ENCODE measurements at places on chromosomes 1 and 21. TPM values are rescaled to one million over a fixed set of nuclear protein-coding genes. Genes with fewer than 3 reads are reported as not detected.

DNA sequence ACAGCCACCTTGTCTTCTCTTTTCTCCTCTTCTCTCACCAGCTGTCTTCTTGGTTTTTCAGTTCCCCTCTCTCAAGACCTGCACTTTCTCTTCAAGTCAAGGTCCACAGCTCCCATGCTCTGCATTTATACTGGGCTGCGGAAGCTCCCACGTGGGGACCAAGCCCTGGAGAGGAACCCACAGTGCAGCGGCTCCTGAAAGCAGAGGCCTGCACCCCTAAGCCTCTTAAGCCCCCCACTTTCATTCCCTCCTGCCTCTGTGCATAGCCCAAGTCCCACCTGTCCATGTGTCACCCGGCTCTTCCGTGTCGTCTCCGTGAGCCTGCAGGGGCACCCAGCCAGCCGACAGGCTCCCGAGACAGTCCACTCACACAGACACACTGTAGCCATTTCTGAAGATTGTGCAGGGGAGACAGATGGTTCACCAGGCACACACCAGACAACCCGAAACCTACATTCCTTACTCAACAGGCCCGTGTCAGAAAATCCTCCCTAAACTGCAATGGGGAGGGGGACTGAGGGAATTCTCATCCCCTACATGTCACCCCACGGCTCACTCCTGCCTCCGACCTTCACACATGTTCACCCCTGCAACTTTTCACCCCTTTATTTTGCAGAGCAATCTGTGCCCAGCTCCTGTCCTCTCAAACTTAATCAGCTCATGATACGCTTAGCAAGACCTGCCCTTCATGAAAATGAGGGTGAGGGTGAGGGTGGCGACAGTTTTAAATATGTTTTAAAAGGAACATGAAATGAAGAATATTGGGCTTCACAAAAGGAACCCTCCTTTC lies 6.3 kb downstream of the MX2 start:
- no peak for DNase-seq

- DNase-seq, result no peak
These were observed 5.6 kb upstream of the KCNA10 start for GRCh38 chr1:110524311-110525248.

DNA sequence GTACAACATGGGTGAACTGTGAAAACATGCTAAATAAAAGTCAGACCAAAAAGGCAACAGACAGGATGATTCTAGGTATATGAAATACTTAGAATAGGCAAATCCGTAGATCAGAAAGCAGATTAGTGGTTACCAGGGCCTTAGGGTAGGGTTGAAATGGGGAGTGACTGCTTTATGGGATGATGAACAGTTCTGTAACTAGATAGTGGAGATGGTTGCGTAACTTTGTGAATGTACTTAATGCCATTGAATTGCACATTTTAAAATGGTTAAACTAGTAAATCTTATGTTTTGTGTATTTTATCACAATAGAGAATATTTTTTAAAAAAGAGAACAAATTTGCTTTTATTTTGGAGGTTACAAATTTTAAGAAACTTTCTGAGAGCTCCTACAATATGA lies 17.4 kb downstream of the ZNF326 start:
- DNase-seq, result no peak

GRCh38 chr1:50091068-50091467 lies 17.7 kb upstream of the ELAVL4 start:
- no peak for DNase-seq

GRCh38 chr1:93275634-93276295 lies 69.9 kb upstream of the DR1 start:
- DNase-seq, result no peak

Gene B3GALT2
- total RNA-seq, result 0.34 TPM

DNA sequence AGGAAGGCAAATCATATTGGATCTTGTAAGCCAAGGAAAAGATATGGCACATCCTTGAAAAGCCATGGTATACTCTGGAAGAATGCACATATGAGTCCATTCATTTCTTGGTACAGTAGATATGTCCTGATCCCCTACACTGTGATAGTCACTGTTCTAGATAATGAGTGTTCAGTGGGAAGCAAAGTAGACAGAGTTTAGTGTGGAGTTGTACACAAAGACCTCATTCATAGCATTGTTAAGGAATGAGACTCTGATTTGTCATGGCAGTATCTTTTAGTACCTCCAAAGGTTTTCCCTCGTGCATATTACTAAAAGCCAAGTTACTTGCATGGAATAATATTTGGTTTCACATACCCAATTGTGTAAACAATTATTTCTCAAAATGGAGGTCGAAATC lies 204.7 kb downstream of the NFIA start:
- DNase-seq, result no peak

Gene GCLM
- 4.1 TPM for total RNA-seq

DNA sequence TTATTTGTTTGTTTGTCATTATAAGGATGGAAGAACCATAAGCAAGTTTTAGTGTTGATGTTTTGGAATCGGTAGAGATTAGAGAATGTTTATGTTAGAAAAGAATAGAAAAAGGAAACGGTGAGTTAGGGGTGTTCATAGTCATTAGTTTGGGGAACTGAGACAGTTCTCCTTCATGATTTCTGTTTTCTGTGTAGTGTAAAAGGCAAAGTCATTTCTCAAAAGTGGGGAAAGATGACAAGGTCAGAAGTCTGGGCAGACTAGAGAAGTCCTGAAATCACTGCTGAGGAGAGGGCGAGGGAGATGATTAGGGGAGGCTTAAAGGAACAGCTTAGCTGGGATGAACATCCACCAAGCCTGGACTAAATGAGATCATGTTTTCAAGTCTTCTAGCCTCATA lies 498.9 kb downstream of the TTLL7 start:
- no peak for DNase-seq

DNA sequence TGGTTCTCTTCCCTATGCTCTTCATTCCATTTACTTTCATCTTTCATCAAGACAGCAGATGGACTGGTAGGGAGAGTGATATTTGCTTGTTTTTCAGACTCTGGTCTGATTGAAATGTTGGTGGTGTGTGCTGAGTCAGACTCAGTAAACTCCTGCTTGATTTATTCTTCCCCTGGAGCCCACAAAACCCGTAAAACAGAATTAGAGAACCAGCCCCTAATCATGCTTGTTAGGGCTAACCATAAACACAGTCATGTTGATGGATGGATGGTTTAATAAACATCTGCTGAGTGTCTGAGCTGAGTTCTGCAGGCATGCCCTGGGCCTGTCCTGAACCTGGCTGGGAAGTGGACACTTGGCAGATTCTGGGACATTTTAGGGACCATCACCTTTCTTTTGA lies 24.8 kb downstream of the NOS1AP start:
- no peak for DNase-seq

Gene LAMC1
- total RNA-seq, result 124 TPM

DNA sequence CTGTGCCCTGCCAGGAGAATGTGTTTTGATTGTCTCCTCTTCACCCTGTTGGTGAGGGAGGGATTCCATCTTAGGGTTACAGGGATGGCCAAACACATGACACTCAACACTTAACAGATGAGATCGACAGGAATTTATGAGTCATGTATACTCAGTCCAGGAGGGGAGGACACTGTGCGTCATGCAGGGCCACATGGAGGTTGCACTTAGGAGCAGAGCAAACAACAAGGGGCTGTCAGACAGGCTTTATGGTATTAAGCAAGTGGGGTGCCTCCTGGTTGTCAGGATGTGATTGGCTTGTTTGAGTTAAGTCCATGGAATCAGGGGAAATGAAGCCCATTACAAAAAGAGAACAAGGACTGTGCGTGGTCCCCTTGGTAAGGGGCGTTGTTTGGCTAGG lies 26.9 kb downstream of the EDARADD start:
- DNase-seq, result no peak

DNA sequence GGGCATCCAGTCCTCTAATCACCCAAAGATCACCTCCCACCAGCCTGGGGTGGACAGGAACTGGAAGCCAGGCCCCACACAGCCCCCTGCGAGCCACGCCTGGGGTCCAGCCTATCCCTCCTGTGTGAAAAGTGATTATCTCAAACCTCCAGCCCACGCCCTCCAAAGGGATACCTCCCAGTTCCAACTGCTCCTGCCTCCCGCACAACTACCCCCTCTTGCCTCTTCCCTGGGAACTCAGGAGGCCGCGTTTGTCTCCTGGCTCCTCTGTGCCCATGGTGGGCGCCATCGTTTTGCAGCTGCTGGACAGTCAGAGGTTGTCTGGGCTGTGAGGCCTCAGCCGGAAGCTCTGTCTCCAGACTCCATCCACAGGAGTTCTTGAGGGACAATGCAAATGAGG lies 305.9 kb downstream of the AJAP1 start:
- DNase-seq, result no peak

DNA sequence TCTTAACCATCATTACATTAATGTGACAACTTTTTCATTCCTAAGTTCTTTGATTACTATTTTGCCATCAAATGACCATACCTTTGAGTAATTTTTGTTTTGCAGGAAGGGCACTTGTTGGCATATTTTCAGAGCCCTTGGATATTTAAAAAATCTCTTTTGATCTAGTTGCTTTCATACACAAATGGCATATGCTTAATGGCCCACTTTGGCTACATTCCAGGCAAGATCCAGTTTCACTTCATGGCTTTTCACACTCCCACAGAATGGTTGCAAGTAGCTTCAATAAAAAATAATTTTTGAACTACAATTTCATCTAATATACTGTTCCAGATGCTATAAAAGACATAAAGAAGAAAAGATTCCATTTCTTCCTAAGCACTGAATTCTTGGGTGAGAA lies 18.1 kb downstream of the ADAM30 start:
- DNase-seq, result no peak

GRCh38 chr1:209732725-209733124 lies 23.1 kb upstream of the TRAF3IP3 start:
- no peak for DNase-seq

- DNase-seq, result peak; percentile 18
These were observed 35.6 kb upstream of the LRRC3 start for GRCh38 chr21:44419679-44420078.

GRCh38 chr1:112172294-112172882 lies 182.9 kb upstream of the KCND3 start:
- DNase-seq, result no peak

DNA sequence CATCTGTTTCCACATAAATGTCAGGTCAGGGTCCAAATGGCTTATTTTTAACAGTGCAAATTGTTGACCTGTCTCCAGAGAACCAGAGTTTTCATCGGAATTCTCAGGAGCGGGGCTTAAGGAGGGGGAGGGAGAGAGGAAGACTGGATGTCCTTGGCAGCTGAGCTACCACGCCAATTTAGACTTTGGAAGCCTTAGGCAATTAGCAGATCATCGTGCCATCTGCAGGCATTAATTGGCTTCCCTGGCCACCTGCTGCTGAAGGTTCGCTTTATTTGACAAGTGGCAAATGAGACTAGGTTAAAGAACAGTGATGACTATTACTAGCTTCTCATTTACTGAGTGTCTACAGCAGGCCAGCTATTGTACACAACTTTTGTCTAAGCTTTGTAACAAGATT lies 43.7 kb downstream of the HLX start:
- DNase-seq, result no peak

- DNase-seq, result no peak
These were observed 6.1 kb downstream of the NENF start for GRCh38 chr1:212438831-212439237.

DNA sequence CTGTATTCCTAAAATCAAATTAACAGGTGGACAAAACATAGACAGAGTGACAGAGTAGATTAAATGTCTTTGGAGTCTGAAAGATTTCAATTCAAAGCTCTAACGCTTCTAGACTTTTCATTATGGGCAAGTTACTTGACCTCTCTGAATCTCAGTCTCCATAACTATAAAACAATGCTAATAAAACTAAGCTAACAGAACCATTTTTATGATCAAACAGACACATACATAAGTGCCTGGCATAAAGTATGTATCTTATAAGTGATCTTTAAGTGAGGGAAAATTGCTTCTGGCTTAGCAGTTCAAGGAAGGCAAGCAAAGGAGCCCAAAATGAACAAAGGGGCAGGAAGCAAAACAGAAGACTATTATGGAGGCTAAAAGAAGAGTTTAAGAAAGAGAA lies 216.8 kb upstream of the TNR start:
- no peak for DNase-seq

Gene MAP1LC3C
- 12.5 TPM for total RNA-seq

Gene CD244
- total RNA-seq, result 0.49 TPM

Gene TIE1
- total RNA-seq, result 19.0 TPM

DNA sequence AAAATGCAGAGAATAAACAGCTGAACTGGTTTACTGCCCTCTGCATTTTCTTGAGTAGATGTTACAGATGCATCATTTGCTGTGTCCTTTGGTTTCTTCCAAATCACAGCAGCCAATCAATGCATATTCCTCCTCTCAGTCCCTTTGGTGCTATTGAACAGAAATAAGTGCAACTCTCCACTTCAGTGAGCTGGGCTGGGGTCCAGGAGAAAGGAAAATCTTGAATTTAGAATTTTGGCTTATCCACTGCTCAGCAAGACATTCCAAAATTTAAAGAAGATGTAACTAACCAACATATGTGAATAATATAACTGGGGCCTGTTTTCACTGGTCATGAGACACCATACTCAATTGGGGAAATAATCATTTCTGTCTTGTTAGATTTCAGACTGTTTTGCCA lies 39.2 kb downstream of the PRMT6 start:
- DNase-seq, result no peak

- DNase-seq, result no peak
These were observed 102.8 kb downstream of the KCTD3 start for GRCh38 chr1:215669806-215670491.

Gene XKR8
- total RNA-seq, result 7.7 TPM

- no peak for DNase-seq
These were observed 10.9 kb upstream of the SMG7 start for GRCh38 chr1:183461350-183461749.

Gene NBPF20
- 3.4 TPM for total RNA-seq

Gene DRAXIN
- total RNA-seq, result 0.10 TPM
